ENCODE measurements at places on chromosomes 1 and 21. TPM values are rescaled to one million over a fixed set of nuclear protein-coding genes. Genes with fewer than 3 reads are reported as not detected.

Gene ELF3
- not detected for total RNA-seq

Gene ERG
- not detected for total RNA-seq

Gene S100A3
- total RNA-seq, result 5.8 TPM

Gene REG4
- not detected for total RNA-seq

Gene STUM
- total RNA-seq, result not detected

Gene SPRR4
- total RNA-seq, result not detected

Gene DISC1
- 1.6 TPM for total RNA-seq

Gene NBPF6
- not detected for total RNA-seq

Gene NPHS2
- total RNA-seq, result not detected

Gene GPR37L1
- not detected for total RNA-seq

Gene OR2L5
- total RNA-seq, result not detected

Gene LRRC71
- total RNA-seq, result not detected

Gene GBP3
- total RNA-seq, result 33.8 TPM
